ENCODE measurements at places on chromosomes 1 and 21.

DNA sequence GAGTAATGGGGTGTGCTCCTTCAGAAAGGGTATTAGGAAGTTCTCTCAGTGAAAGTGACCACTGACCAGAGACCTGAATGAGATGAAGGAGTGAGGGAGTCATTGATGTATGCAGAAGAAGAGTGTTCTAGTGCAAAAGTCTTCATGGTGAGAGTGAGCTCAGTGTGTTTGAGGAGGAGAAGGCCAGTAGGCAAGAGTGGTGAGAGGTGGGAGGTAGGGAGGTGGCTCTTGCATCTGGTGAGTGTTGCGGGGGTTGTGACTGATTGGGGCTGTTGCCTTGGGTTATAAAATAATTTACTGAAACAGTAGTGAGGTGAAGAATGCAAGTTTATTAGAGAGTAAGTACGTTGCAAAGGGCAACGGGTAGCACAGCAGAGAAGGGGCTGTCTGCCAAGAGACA is 26.2 kb downstream of the FMN2 start:
- no peak for DNase-seq

DNA sequence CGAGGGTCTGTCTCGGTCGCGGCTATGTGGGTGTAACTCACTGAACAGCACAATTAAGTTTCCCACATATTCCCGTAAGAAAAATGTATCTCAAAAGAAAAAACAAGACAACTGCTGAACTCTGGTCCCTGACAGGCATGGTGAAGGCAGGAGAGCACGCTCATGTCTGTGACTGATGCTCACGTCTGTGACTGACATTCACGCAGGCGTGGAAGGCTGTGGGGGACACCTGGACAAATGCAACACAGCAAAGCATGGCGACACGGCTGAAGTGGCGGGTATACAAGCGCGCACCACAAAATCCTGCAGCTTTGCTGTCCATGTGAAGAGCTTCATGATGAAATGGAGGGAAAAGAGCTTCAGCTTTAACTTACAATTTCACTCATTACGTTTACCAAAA is 6.0 kb downstream of the PTTG1IP start:
- DNase-seq = no peak

- no peak for DNase-seq
Observed at GRCh38 chr1:185318431-185319138, 1.5 kb upstream of the IVNS1ABP start.

- DNase-seq = peak; percentile 86
Observed at GRCh38 chr1:15177710-15178166, 24.2 kb downstream of the TMEM51 start.
